ENCODE measurements at places on chromosomes 3 and 15. TPM values are rescaled to one million over a fixed set of nuclear protein-coding genes. Genes with fewer than 3 reads are reported as not detected.

DLEC1 gene
- polyA plus RNA-seq, result 0.56 TPM

- no peaks in the 10 kb centered on the region for H3K36me3 ChIP-seq
- no peak overlapping the region for H3K27ac ChIP-seq
- no peak for DNase-seq
- peaks cover 6% of the 10 kb centered on the region for H3K4me1 ChIP-seq
- no peaks in the 10 kb centered on the region for H3K27me3 ChIP-seq
Observed at GRCh38 chr15:41148065-41148464, 32.0 kb upstream of the INO80 start.

NISCH gene
- 31.6 TPM for polyA plus RNA-seq

- H3K27me3 ChIP-seq, result peaks cover 4% of the 10 kb centered on the region
- H3K4me3 ChIP-seq, result no peak overlapping the region
- no peaks in the 10 kb centered on the region for H3K4me1 ChIP-seq
Observed at GRCh38 chr3:150931745-150932144, 26.5 kb upstream of the MINDY4B start.

GRCh38 chr3:6807967-6808588 lies 52.8 kb upstream of the GRM7 start:
- DNase-seq, result no peak
- H3K27me3 ChIP-seq, result no peaks in the 10 kb centered on the region
- no peak overlapping the region for H3K4me3 ChIP-seq
- no peaks in the 10 kb centered on the region for H3K36me3 ChIP-seq

DNA sequence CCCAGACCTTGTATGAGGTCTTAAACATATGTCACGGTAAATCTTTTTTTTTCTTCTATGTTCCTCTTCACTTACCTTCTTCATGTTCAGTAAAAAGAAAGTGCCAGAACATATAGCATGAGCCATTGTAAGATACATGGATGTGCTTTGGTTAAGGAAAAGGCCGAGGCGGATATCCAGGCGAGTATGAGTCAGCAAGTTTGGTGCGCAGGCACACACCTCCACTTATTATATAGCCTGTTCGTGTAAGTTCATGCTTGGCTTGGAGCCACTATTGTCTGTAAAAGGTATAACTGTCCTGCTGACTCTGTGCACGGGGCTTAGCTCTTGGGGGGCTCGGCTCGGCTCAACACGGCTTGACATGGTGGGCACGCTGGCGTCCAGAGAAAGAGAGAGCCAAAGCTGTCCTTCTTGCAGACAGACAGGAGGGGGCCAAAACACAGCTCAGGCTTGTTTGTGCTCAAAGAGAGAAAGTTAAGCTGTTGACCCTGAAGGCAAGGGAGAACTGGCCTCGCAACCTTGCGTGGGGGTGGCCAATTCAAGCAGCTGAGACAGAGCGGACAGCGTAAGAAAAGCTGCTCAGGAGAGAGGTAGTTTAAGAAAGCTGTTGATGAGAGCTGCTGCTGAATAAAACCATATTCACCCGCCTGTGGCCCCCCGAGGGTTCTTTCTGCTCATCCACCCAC lies 251.2 kb downstream of the SLC9A9 start:
- no peak for DNase-seq
- H3K27ac ChIP-seq, result no peak overlapping the region
- no peaks in the 10 kb centered on the region for H3K27me3 ChIP-seq
- H3K36me3 ChIP-seq, result no peaks in the 10 kb centered on the region
- no peaks in the 10 kb centered on the region for H3K4me1 ChIP-seq

ARHGAP11A gene
- 3.6 TPM for polyA plus RNA-seq

DNA sequence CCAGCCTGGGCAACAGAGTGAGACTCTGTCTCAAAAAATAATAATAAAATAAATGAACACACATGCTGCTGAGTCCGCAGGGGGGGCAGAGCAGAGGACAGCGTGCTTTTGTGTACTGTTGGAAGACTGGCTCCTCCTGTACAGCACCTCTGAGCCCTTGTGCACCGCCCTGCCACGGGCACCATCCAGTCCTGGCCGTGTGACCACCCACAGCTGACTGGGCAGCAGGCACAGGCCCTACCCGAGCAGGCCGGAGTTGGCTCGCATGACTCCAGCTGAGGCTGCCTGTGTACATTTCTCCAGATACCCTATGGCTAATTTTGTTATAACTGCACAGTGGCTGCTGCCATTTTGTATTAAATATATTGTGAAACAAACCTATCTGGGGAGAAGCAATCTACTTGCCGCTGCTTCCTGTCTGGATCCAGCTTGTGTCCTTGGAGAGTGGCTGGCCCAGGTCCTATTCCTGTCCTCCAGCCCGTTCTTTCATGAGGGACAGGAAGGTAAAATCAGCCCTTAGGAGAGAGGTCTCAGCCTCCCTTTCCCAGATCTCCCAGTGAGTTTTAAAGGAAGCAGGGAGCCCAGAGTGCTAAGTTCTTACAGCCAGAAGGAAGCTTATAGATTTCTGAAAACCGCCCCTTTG lies 14.6 kb downstream of the IVD start:
- H3K4me3 ChIP-seq, result no peak overlapping the region
- peaks cover 4% of the 10 kb centered on the region for H3K4me1 ChIP-seq
- H3K27ac ChIP-seq, result no peak overlapping the region
- DNase-seq, result no peak
- H3K27me3 ChIP-seq, result no peaks in the 10 kb centered on the region

USP8 gene
- 64.1 TPM for polyA plus RNA-seq

DNA sequence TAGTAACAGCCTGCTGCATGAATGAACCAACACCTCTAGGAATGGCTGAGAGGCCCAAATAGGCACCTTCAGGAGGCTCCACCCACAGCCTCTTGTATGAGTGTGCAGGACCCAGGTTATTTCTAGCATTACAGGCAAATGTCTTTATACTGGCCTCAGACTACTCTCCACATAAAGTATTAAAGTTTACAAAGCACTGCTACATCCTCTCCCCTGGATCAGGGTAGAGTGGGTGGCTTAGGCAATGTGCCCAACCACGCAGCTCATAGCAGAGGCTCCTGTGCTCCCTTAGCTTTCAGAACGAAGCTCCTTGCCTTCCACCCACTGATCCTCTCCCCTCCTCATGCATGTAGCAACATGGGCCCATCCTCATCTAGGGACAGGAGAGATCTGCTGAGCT lies 16.3 kb downstream of the TMEM43 start:
- H3K4me1 ChIP-seq, result peaks cover 55% of the 10 kb centered on the region
- H3K4me3 ChIP-seq, result no peak overlapping the region
- no peaks in the 10 kb centered on the region for H3K27me3 ChIP-seq

GRCh38 chr15:68561901-68562300 lies 16.9 kb upstream of the CORO2B start:
- H3K4me1 ChIP-seq, result peaks cover 11% of the 10 kb centered on the region
- no peak for DNase-seq
- no peaks in the 10 kb centered on the region for H3K36me3 ChIP-seq
- no peak overlapping the region for H3K27ac ChIP-seq

Measured in CD8-positive, alpha-beta memory T cell (primary cell).